Esophagus mucosa (tissue), 1 donor: ENCODE measurements at places on chromosomes 7 and 10. TPM values are rescaled to one million over a fixed set of nuclear protein-coding genes. Genes with fewer than 3 reads are reported as not detected.

DNA sequence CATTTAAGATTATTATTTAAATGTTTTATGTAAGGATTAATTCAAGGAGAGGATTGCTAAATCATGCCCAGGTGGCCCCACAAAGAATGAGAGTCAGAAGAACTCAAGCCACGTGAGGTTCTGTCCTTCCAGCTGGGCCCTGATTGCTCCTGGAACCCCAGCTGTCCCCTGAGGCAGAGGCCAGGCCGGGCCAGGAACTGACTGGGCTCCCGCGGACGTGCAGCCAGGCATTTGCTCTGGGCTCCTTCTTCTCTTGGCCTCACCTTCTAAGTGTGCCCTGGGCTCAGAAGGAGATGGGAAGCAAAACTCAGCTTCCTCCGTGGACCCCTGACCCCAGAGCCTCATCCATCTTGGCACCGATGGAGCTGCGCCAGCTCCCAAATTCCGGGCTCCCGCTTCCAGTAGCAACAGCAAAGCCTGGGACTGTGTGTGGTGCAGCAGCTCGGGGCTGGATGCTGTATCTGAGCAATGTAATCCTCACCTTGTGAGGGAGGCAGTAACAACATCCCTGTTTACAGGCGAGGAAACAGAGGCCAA, 250.6 kb upstream of the PPP2R2D start:
- ATAC-seq, result no peak

DNA sequence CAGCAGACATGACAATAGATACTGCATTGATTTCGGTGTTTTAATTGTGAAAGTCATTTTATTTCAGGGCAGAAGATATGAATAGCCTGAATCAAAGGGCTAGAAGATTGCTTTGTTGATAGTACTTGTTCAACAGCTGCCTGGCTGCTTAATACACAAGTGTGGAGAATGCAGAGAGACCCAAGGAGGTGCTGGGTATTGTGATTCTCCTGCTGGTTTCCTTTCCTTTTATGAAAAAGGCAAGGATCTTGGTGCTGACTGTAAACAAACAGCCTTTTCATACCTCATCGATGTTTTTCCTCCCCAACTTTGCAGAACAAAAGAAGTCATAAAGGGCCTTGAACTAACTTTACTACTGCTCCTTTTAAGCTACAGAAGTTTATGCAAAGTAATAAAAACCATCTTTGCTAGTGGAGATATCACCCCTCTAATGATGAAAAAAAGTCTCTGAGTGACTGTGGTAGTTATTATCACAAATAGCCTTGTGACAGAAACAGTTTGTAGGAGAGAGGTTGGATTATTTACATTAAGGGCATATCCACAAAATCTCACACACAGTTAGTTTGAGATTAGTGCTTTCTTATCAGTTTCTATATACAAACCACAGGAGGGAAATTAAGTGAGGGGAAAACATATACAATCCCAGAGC, 800.0 kb downstream of the LRMDA start:
- no peak for ATAC-seq

DNA sequence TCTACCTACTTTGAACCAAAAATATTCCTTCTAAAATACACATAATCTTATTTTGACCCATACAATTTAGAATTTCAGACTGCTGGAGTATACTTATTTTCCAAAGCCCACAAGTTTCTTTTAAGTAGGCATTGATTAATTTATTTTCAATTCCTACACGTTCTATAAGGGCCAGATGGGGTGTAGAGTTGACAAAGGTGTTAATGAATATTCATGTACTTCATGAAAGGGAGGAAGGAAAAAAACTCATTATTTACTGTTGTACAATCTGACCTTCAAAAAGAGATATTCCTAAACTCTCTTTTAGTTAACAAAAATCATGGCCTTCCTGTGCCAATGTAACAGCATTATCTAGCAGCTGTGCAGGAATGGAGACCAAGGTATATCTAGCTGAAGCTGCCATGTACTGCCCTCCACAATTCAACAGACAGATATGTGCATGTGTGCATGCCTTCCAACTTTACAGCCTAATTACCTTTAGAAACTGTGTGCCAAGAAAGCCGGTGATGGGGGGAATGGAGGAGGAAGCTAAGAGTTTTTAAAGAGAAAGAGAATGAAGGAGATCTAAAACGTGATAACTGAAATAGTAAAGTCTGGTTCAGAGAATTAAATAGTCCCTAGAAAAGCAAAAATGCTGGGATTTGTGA, 108.9 kb downstream of the UPF2 start:
- ATAC-seq, result no peak

DNA sequence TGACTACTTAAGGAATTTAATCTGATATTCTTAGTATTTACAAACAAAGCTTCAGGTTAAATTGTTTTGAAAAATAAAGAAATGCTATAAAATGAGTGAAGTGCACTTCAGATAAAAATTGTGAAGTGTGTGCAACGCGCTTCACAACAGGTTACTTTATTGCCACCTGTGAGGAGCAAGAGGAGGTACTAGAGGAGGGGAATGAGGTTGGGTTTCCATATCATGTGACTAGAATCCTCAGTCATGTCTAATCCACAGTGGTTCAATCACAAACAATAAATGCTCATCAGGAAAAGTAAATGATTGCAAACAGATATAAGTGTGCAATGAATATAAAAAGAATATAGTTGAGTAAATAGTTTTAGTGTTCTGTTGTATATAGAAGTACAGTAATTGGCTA, 34.5 kb upstream of the CD36 start:
- ATAC-seq, result no peak

GRCh38 chr7:73354821-73355220, 26.9 kb downstream of the FKBP6 start:
- no peak for ATAC-seq

DNA sequence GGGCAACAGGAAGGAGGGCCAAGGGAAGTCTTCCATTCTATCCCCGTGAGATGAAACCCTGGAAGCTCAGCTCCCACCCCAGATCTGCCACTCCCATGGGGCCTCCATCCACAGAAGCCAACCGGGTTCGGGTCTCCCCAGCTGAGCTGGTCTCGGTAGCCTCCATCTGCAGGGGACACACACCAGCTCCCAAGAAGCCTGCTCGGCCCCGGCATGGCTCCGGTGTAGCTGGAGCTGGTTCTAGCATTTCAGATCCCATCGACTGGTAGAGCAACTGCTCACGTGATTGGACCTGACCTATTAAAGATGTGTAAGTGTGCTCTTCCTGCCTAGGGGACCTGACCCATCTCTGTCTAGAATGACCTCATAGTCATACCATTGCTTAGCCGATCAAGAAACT, 138.0 kb downstream of the PRKAG2 start:
- no peak for ATAC-seq

Gene COL26A1
- not detected for total RNA-seq

GRCh38 chr7:155660758-155661093, 16.3 kb downstream of the RBM33 start:
- ATAC-seq, result no peak

DNA sequence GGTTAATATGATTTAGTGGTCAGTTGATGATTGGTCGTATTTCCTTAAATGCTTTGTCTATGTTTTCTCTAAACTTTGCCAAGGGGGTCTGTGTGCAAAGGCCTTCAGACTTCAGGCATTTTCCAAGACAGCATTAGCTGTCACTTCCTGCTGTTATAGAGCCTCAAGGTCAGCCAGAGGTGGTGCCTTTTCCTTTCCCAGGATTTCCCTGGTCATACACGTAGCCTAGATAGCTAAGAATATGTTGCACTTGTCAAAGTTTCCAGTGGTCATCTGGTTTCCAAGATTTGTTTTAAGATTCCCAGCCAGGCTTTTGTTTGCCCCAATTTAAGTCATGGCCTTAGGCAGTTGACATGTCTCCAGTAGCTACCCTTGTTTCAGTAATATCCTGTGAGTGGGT, 133.2 kb upstream of the IGFBP3 start:
- ATAC-seq, result no peak

GRCh38 chr7:17545348-17545747, 246.9 kb downstream of the AHR start:
- ATAC-seq, result no peak

DNA sequence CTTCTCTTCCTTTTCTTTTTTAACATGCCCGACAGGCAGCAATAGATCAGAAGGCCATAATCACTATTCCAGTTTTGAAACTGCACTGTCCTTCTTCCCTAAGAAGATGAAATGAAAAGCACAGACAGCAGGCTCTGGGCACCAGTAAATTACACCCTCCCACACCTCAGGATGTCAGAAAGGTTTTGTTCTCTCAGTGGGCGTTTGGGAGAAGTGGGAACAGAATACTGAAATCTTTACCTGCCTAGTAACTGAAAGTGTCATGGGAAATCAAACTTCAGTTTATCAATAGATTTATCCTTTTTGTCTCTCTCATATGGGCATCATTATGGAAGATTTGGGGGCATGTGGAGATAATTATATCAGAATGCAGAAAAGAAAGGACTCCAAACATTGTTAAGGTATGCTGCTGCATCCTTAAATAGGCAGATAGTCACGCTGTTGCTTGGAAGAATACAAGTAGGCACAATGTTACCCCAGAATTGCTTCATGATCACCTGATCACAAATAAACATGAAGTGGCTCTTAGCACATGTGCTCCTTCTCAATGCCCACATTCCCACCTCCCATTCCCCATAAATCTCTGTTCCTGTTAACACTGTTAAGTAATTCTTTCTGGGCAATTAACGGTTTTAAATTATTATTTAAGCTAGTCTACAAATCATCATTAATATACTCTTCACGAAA, 113.3 kb downstream of the DOCK4 start:
- ATAC-seq, result no peak

DNA sequence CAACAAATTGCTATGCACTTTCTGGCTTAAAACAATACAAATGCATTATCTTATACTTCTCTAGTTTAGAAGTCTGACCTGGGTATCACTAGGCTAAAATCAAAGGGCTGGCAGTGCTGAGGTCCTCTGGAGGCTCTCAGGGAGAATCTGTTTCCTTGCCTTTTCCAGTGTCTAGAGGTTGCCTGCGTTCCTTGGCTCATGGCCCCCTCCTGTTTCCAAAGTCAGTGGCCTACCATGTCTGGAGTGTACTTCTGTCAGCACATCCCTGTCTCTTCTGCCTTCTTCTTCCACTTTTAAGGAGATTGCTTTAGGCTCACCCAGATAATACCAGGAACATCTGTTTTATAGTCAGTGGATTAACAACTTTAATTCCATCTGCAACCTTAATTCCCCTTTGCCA, 52.4 kb downstream of the CCNY start:
- no peak for ATAC-seq

Gene OR2A42
- total RNA-seq, result not detected

DNA sequence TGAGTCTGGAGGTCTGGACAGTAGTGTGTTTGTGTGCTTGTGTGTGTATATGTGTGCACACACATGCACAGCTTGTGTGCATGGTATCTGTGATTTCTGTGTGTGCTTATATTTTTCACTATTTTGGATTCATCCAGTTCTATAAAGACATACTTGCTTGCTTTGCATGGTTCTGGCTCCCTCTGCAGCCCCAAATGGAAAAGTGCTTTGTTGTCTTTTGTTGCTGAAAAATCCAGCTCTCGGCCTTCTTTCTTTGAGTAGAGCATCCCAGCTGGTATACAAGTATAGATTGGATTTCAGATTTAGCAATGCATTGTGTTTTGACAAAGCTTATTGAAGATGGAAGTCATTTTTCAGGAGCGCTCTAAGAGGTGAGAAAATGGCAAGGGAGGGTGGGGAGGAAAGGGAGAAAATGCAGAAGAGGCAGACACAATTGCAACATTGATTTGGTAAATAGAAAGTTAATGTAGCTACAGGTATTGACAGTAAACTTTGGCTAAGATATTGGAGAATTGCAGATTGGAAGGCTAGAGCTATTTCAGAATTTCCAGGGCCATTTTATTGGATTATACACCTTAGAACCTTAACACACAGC, 333.9 kb downstream of the AUTS2 start:
- ATAC-seq, result no peak

DNA sequence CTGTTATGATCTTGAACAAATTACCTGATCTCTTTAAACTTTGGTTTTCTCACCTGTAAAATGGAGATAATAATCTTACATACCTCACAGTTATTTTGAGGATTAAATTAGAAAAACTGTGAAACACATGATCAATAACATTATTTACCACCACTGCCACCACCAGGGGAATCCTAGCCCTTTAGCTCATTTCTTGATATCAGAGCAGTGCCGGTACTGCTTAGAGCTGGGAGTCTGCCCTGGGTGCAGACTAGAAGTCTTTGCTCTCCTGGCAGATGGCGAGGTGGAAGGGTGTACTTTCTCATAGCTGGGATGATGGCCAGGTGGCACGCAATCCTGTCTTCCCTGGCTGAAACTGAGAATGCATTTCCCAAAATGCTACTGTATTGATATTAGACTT, 12.7 kb upstream of the EFCAB10 start:
- ATAC-seq, result no peak

GRCh38 chr7:130943981-130944380, 210.0 kb upstream of the KLF14 start:
- no peak for ATAC-seq

DNA sequence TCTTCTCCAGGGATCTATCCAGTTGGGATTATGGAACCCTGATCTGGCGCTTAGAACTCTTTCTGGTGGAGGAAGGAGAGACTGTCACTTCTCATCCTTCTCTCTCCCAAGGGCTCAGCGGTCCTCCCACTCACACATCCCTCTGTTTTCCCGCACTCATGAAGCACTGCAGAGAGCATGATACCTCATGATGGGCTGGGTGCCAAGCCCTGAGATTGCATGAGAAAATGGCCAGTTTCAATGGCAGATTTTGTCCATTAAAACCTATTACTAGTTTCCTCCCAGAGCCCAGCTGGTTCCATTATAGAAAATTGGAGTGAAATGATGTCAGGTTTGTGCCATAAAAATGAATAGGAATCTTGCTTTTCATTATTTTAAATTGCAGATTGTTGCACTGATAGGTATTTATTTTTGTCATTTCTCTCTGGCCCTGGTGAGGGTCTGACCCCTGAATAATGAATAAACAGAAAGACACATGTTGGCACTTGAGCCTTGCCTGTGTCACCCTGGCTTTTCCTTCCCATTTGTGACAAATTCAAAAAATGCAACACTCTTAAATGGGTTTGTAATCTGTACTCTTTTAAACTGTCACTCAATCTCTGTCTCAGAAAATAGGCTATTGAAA, 1151.1 kb downstream of the TYW1 start:
- ATAC-seq, result no peak

Gene CLRN3
- total RNA-seq, result not detected

GRCh38 chr10:114626841-114627240, 31.2 kb downstream of the ABLIM1 start:
- no peak for ATAC-seq

Gene RBM17
- total RNA-seq, result 57.5 TPM

- no peak for ATAC-seq
Measured at GRCh38 chr7:27478084-27478483, 184.6 kb downstream of the HIBADH start.

Gene TUBB8
- not detected for total RNA-seq

DNA sequence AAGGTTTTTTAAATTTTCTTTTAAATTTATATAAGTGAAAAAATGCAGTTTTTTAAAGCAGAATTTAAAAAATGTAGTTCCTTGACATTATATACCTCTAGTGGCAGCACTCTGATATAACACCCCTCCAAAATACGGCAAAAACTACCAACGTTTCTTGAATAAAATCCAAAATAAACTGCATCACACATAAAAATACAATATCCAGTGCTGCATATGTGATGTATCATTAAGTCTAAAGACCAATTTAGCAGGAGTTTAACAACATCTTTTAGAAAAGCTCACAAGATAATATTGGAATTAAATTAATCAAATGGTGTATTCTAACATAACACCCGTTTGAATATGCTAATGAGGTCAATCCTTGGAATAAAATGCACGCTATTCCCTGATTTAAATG, 1.4 kb downstream of the TCERG1L start:
- no peak for ATAC-seq

Gene TMEM229A
- total RNA-seq, result not detected

GRCh38 chr7:27842094-27842692, 102.2 kb downstream of the TAX1BP1 start:
- no peak for ATAC-seq
